SJCRH30 (cell line): ENCODE measurements at places on chromosomes 16 and 17. TPM values are rescaled to one million over a fixed set of nuclear protein-coding genes. Genes with fewer than 3 reads are reported as not detected.

The ACSM2A gene
- not detected in 2 replicates for total RNA-seq

The NCOR1 gene
- 245 and 274 TPM in 2 replicates for total RNA-seq

The AURKB gene
- total RNA-seq = 108 and 113 TPM in 2 replicates

The MYH1 gene
- not detected in 2 replicates for total RNA-seq

The TBCD gene
- total RNA-seq = 172 and 181 TPM in 2 replicates

The CCDC57 gene
- 23.5 and 24.6 TPM in 2 replicates for total RNA-seq

The HS3ST4 gene
- not detected in 2 replicates for total RNA-seq

The USP43 gene
- 0.04 TPM in 1 of 2 replicates, not detected in the other for total RNA-seq

The CDR2L gene
- total RNA-seq = 10.9 and 11.3 TPM in 2 replicates

The TRPV3 gene
- 1.6 and 2.0 TPM in 2 replicates for total RNA-seq

The KRTAP9-8 gene
- total RNA-seq = not detected in 2 replicates

The KRT9 gene
- total RNA-seq = not detected in 2 replicates

The PLLP gene
- 0.30 and 0.49 TPM in 2 replicates for total RNA-seq

The SMPD3 gene
- total RNA-seq = 0.04 and 0.08 TPM in 2 replicates

The OR1F1 gene
- total RNA-seq = 0.47 TPM in 1 of 2 replicates, not detected in the other

The RAB34 gene
- 191 and 201 TPM in 2 replicates for total RNA-seq

The CRYBA1 gene
- total RNA-seq = not detected in 2 replicates

The CTRB1 gene
- total RNA-seq = not detected in 2 replicates

The ADGRG3 gene
- total RNA-seq = not detected in 2 replicates

The TENT4B gene
- 9.6 and 12.4 TPM in 2 replicates for total RNA-seq

The MAP2K6 gene
- total RNA-seq = 0.30 and 0.55 TPM in 2 replicates

The NDRG4 gene
- total RNA-seq = 8.7 and 9.0 TPM in 2 replicates

The CPHXL2 gene
- not detected in 2 replicates for total RNA-seq

The CACNB1 gene
- 4.6 and 8.3 TPM in 2 replicates for total RNA-seq

The DOC2B gene
- total RNA-seq = not detected in 2 replicates

The TP53TG3F gene
- total RNA-seq = 0.16 TPM in 1 of 2 replicates, not detected in the other

The AIPL1 gene
- total RNA-seq = 0.42 TPM in 1 of 2 replicates, not detected in the other

The TP53TG3B gene
- total RNA-seq = not detected in 2 replicates

The PIRT gene
- total RNA-seq = not detected in 2 replicates

The KRTAP9-4 gene
- total RNA-seq = 0.10 TPM in 1 of 2 replicates, not detected in the other

The ZNF689 gene
- total RNA-seq = 15.6 and 16.4 TPM in 2 replicates

The MRTFB gene
- total RNA-seq = 10.3 and 16.1 TPM in 2 replicates

The E2F4 gene
- total RNA-seq = 134 and 141 TPM in 2 replicates

The KRTAP2-3 gene
- total RNA-seq = not detected in 2 replicates

The TNP2 gene
- total RNA-seq = not detected in 2 replicates

The ABCA8 gene
- total RNA-seq = 0.13 TPM in 1 of 2 replicates, not detected in the other

The GSDMA gene
- total RNA-seq = not detected in 2 replicates

The UBE2G1 gene
- total RNA-seq = 36.7 and 39.2 TPM in 2 replicates

The TMEM238L gene
- not detected in 2 replicates for total RNA-seq

The ULK2 gene
- 0.33 and 1.0 TPM in 2 replicates for total RNA-seq

The CDRT4 gene
- 0.04 TPM in 1 of 2 replicates, not detected in the other for total RNA-seq

The SLC5A11 gene
- total RNA-seq = 0.06 and 0.25 TPM in 2 replicates

The SSTR5 gene
- total RNA-seq = 3.7 and 4.5 TPM in 2 replicates

The VWA3A gene
- total RNA-seq = not detected in 2 replicates

The VMO1 gene
- 4.3 and 8.3 TPM in 2 replicates for total RNA-seq

The CIBAR2 gene
- total RNA-seq = 0.04 and 0.41 TPM in 2 replicates

The FZD2 gene
- total RNA-seq = 16.0 and 18.2 TPM in 2 replicates

The CMTM2 gene
- 5.4 and 6.2 TPM in 2 replicates for total RNA-seq

The TBX21 gene
- total RNA-seq = not detected in 2 replicates

The AXIN2 gene
- total RNA-seq = 6.5 and 8.5 TPM in 2 replicates
